ENCODE measurements at places on chromosomes 3 and 15.
A peak's percentile ranks its signal among the peaks of the same experiment; 100 is the strongest.

GRCh38 chr15:71810256-71811035, at the start of gene NR2E3:
Gene NR2E3 (plus strand): TSS chr15:71810554. CDS start chr15:71810744, 190 bp downstream.
- no peak within 1 kb of the TSS for H3K4me3 ChIP-seq
- no peaks in the 10 kb centered on the region for H3K27me3 ChIP-seq
- H3K4me1 ChIP-seq: no peaks in the 10 kb centered on the region
- no peaks in the 10 kb centered on the region for H3K36me3 ChIP-seq

DNA sequence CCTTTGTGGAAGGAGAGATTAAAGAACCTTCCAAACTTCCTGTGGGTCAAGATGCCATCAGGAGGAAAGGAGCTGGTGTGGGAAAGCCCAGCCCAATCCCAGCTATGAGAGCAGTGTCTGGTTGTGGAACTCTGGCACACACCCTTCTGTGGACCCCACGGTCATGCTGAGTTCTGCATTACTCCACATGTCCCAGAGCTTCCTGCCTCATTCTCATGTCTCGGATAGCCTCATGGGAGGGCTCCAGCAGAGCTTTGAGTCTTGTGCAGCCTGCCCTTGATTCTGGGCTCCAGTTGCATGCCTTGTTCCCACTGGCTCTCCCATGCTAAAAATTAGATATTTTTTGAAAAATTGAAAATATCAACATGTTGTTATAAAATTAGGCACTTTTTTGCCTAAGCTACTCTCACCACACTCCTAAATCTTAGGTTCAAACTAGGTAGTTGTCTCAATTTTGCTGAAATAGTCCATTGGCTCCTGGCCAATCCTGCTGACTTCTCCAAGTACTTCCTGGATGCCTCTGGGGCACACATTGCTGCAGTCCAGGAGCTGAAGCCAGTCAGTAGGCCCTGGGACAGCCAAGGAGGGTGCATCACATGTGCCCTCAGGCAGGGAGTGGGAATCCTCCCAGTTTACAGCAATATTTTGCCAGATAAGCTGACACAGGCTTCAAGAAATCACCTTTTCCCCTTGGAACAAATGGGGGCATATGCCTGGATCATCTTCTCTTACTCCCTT, 144.3 kb downstream of the EEFSEC start:
- DNase-seq: no peak
- H3K4me1 ChIP-seq: peaks cover 16% of the 10 kb centered on the region
- peaks cover 5% of the 10 kb centered on the region for H3K36me3 ChIP-seq

- no peaks in the 10 kb centered on the region for H3K27me3 ChIP-seq
- no peak for DNase-seq
- H3K4me1 ChIP-seq: no peaks in the 10 kb centered on the region
- H3K27ac ChIP-seq: no peak overlapping the region
Measured at GRCh38 chr15:27854601-27855000, 244.5 kb downstream of the OCA2 start.

DNA sequence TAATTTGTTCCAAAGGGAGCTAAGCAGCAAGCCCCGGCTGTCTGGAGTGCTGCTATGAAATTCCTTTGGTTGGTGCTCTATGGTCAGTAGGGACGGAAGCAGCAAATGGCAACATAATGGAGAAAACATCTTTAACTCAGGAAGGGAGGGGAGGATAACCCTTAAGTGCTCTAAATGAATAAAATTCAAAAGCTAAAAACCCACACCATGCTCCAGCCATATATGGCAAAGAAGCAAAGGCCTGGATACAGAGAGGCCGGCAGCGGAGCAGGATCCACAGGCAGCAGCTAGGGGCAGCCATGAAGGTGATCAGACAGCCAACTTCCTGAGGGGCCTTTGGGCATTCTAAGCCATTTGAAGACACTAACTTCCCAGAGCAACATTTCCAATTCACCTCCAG, 38.9 kb downstream of the IL17RD start:
- peaks cover 4% of the 10 kb centered on the region for H3K4me1 ChIP-seq
- H3K27ac ChIP-seq: no peak overlapping the region
- H3K4me3 ChIP-seq: no peak overlapping the region
- H3K27me3 ChIP-seq: peaks cover 4% of the 10 kb centered on the region
- no peak for DNase-seq

GRCh38 chr15:28182216-28182615, 83.1 kb upstream of the OCA2 start:
- H3K27me3 ChIP-seq: no peaks in the 10 kb centered on the region
- H3K4me3 ChIP-seq: no peak overlapping the region
- H3K27ac ChIP-seq: no peak overlapping the region
- no peak for DNase-seq
- H3K4me1 ChIP-seq: no peaks in the 10 kb centered on the region

GRCh38 chr3:12479919-12480427, 4.3 kb upstream of the TSEN2 start:
- peaks cover 15% of the 10 kb centered on the region for H3K4me1 ChIP-seq
- peak; percentile 36 for DNase-seq
- H3K4me3 ChIP-seq: no peak overlapping the region

- H3K27me3 ChIP-seq: no peaks in the 10 kb centered on the region
- DNase-seq: no peak
- H3K4me1 ChIP-seq: no peaks in the 10 kb centered on the region
- no peaks in the 10 kb centered on the region for H3K36me3 ChIP-seq
Measured at GRCh38 chr3:2206536-2206935, 107.9 kb downstream of the CNTN4 start.

DNA sequence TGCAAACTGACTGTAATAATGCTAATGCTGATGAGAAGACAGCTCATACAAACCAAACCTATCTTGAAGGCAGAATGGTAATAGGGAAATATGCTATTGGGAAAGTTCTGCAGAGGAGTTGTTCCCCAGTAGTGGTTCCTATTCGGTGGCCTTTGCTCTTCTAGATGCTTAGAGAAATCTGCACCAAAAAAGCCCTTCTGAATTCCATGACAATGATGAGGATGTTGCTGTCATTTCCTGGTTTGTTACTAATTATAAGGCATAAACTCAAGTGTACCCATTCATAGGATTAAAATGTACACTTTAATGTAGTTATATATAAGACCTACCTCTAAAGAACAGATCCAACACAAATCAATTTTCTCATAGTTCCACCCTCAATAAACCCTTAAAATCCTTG, 30.1 kb downstream of the TOMM70 start:
- DNase-seq: no peak
- peaks cover 22% of the 10 kb centered on the region for H3K36me3 ChIP-seq
- no peak overlapping the region for H3K27ac ChIP-seq

- H3K36me3 ChIP-seq: peaks cover 22% of the 10 kb centered on the region
- H3K27me3 ChIP-seq: peaks cover 2% of the 10 kb centered on the region
- H3K4me3 ChIP-seq: peak overlapping the region; percentile 67
- peaks cover 33% of the 10 kb centered on the region for H3K4me1 ChIP-seq
Measured at GRCh38 chr15:68528626-68529290, 50.0 kb upstream of the CORO2B start.

- H3K4me1 ChIP-seq: no peaks in the 10 kb centered on the region
- no peaks in the 10 kb centered on the region for H3K36me3 ChIP-seq
- H3K27me3 ChIP-seq: peaks cover 6% of the 10 kb centered on the region
Measured at GRCh38 chr3:56202997-56203396, 265.3 kb downstream of the ERC2 start.

DNA sequence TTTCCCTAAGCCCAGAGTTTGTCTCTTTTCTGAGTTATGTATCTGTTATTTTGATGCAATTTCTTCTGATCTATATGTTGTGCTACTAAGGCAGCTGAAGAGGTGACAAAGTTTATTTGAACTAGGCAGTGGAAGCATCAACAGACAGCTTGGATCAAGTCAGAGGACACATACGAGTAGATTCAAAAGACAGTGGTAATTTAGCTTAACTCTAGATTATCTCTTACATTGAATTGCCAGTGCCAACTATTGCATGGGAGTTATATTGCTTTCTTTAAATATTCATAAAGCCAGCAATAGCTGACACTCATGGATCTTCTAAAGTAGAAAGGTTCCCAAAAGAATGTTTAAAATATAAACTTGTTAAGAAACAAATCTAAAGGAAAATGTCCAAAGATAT, 37.3 kb upstream of the CCDC66 start:
- no peaks in the 10 kb centered on the region for H3K4me1 ChIP-seq
- peaks cover 31% of the 10 kb centered on the region for H3K27me3 ChIP-seq
- no peaks in the 10 kb centered on the region for H3K36me3 ChIP-seq
- no peak overlapping the region for H3K4me3 ChIP-seq
- no peak overlapping the region for H3K27ac ChIP-seq

- no peak overlapping the region for H3K27ac ChIP-seq
- H3K36me3 ChIP-seq: no peaks in the 10 kb centered on the region
- peaks cover 1% of the 10 kb centered on the region for H3K4me1 ChIP-seq
- H3K4me3 ChIP-seq: no peak overlapping the region
Measured at GRCh38 chr3:98788651-98789050, 25.5 kb downstream of the ST3GAL6 start.

- peak overlapping the region; percentile 72 for H3K27ac ChIP-seq
- H3K36me3 ChIP-seq: peaks cover 30% of the 10 kb centered on the region
- H3K4me1 ChIP-seq: peaks cover 36% of the 10 kb centered on the region
- no peak for DNase-seq
- peak overlapping the region; percentile 92 for H3K4me3 ChIP-seq
Measured at GRCh38 chr15:69414701-69415167, 585 bp downstream of the KIF23 start.

DNA sequence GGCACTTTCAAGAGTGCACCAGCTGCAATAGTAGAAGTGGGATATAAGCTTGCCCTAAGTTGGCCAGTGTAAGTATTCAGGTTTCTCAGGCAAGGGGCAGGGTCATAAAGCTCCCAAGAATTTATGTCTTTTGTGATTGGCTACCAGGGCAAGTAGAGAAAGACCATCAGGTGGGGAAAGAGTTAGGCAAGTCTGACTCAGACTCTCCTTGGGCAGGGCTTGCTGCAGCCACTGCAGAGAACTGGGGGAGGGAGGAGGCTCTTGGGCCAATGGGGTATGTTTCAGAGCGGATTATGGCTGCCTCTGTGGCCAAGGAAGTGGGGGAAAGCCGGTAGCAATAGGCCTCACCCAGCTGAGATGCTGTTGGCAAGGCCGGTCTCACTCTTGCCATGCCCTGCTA, 44.6 kb upstream of the SLC25A36 start:
- H3K4me3 ChIP-seq: no peak overlapping the region
- DNase-seq: no peak
- no peak overlapping the region for H3K27ac ChIP-seq
- peaks cover 37% of the 10 kb centered on the region for H3K27me3 ChIP-seq
- peaks cover 3% of the 10 kb centered on the region for H3K4me1 ChIP-seq

DNA sequence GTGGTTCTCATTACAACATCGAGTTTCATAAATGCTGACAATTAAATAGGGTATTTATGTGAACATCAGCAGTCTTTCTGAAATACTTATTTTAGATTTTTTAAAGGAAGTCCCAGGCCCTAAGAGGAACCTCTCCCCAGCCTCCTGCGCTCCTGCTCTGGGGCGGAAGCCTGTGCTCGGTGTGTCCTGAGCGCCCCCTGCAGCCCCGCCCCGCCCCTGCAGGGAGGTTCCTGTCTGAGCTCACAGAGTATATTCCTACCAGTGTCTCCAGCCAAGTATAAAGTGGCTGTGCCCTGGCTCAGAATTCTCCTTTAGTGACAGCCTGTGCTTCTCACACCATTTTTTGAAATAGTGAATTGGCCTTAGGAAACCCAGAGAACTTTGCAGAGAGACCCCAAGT, 567.9 kb downstream of the GOLGA6L6 start:
- H3K4me1 ChIP-seq: no peaks in the 10 kb centered on the region
- peak; percentile 33 for DNase-seq
- no peaks in the 10 kb centered on the region for H3K36me3 ChIP-seq
- no peak overlapping the region for H3K4me3 ChIP-seq
- H3K27me3 ChIP-seq: no peaks in the 10 kb centered on the region

DNA sequence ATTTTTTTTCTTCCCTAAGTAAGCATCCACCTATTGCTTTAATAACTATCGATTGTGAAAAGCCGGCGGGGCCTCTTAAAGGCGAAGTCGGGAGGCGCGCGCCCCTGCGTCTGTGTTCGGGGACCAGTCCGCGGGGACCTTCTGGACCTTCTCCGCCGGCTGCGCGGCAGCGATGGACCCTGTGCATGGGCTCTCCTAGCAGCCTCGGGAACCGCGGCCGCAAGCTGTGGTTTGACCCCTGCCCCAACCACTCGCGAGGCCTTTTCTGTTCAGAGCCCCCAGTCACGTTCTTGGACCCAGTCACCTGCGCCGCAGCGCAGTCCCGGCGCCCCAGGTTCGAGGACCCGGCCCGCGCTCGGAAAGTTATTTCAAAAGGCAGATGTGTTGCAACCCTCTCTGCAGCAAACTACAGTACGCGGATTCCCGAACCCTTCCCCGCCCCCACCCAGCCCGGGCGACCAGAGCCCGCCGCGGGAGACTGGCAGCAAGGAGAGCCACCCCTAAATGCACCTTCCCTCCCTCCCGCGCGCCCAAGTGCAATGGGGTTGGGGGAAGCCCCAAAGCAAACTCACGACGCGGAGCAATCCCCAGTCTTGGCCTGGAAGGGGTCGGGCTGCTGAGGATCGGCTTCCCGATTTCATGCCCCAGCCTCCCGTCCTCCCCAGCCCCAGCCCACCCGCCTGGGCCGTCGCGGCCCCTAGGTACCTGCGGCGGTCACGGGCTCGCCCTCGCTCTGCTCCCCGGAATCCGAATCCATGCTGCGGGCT, 684 bp downstream of the TNFAIP8L3 start:
- H3K36me3 ChIP-seq: no peaks in the 10 kb centered on the region
- peaks cover 92% of the 10 kb centered on the region for H3K27me3 ChIP-seq
- peaks cover 9% of the 10 kb centered on the region for H3K4me1 ChIP-seq
- no peak overlapping the region for H3K27ac ChIP-seq
- peak overlapping the region; percentile 65 for H3K4me3 ChIP-seq

DNA sequence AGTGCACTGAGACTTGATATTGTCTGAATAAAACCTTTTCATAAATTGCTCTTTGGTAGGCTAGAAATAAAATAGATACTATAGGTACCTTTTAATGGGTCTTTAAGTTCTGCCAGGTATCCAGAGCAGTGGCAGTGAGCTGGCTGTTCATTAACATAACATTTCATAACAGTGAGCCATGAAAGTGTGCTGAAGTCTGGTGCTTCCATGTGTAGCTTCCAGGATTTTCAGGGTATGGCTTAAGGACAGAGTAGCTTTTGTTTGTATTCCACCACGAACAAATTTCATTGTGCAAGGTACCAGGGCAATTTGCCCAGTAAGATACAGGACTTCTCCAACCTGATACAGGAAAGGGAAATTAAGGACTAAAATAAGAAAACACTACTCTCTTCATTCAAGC, 124.7 kb upstream of the NANOGP8 start:
- H3K4me1 ChIP-seq: no peaks in the 10 kb centered on the region
- H3K4me3 ChIP-seq: no peak overlapping the region
- no peak overlapping the region for H3K27ac ChIP-seq
- H3K27me3 ChIP-seq: peaks cover 2% of the 10 kb centered on the region
- DNase-seq: no peak
- no peaks in the 10 kb centered on the region for H3K36me3 ChIP-seq

DNA sequence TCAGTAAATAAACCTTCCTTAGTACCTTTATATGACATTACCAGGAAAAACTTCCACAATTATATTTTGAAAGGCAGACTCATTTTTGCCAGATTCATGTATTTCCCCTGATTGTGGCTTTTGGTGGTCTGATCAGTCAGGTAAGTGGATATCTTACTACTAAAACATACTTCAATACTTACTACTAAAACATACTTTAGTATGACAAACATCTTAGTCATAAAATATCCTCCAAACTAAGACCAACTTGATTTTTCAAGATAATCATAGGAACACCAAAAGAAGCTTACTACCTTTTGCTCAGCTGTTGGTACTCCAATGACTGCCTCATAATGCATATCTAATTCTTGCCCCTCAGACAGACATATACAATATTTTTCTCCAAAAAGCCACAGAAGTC, 9.3 kb downstream of the TJP1 start:
- no peak overlapping the region for H3K4me3 ChIP-seq
- peaks cover 74% of the 10 kb centered on the region for H3K27me3 ChIP-seq
- H3K4me1 ChIP-seq: no peaks in the 10 kb centered on the region

GRCh38 chr3:195040094-195040493, 230.9 kb downstream of the XXYLT1 start:
- no peaks in the 10 kb centered on the region for H3K4me1 ChIP-seq
- no peak overlapping the region for H3K4me3 ChIP-seq
- no peaks in the 10 kb centered on the region for H3K36me3 ChIP-seq
- no peak for DNase-seq

Data from activated naive CD8-positive, alpha-beta T cell treated with anti-CD3 and anti-CD28 coated beads, Interleukin-2, amount 10 ng/mL, durations not matched to agents 7 days and 5 days (primary cell).